Stimulated activated CD4-positive, alpha-beta T cell treated with anti-CD3 and anti-CD28 coated beads, TNF-alpha, amount 100 ng/mL, for 24 hours (primary cell): ENCODE measurements at places on chromosomes 3 and 15.

DNA sequence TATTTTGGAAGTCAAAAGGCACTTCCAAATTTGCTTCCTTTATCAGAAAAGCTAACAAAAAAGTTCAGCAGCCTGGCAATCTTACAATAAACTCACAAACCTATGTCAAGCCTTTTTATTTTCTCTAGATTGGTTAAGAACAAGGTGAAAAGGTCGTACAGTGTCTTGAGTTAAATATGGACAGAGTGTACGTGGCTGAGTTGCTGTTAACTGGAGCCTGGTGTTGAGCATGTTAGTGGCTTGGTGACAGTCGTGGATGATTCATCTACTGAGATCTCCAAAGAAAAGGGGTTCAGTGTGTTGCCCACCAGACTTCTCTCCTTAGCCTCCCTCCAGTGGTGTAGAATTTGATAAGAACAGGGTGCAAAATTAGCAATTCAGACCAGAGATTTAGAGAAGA, 89.7 kb downstream of the SSR3 start:
- no peak for DNase-seq

DNA sequence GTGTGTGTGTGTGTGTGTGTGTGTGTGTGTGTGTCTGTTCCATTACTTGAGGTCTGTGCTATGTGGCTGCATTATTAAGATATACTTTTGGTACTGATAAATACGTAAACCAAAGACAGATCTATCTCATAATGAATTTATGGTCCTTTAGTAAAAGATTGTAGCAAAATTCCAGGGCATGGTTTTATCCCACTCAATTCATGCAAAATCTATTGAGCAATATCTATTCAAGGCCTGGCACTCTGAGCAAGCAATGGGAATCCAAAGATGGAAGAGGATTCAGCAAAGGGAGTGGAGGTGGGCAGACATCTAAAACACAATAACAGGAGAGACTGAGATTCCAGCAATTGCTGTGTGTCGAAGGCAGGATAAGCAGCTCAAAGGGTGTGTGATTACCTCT, 86.8 kb downstream of the RFTN1 start:
- DNase-seq: no peak

GRCh38 chr15:96334705-96335410, 4.4 kb downstream of the NR2F2 start:
- no peak for DNase-seq

- no peak for DNase-seq
Observed at GRCh38 chr15:73518876-73519733, 76.1 kb downstream of the REC114 start.

DNA sequence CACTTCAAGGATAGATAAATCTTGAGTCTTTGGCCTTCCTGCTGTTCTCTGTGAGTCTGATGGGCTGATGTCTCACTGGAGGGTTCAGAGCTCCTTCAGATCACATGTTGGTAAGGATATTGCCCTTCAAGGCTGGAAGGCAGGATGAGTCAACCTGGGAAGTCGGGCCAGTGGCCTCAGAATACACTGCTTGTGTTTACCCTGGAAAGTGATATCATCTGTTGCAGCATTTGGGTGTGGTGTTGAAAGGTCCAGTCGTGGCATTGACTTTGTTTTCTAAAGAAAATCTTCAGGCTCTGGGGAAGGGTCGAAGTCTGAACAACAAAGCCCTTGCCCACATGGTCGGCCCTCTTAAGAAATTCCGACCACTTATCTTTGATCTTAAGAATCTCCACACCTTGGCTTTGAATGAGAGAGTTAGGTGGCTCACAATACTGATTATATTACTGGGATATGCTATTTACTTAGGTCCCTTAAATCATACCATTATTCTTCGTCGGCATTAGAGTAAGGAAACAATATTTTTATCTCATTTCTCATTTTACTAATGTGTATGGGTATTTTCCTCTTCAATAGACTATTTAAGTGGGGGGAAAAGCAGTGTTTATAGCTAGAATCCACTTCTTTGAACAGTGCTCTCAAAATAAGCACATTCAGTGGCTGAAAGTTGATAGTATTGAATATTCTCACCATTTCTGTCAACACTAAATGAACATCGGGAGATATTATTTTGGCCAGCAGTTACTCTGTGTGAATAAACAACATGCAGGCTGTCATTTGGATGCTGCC, 303.9 kb upstream of the RASGRP1 start:
- DNase-seq: no peak

- DNase-seq: no peak
Observed at GRCh38 chr3:3145831-3146230, 19.1 kb downstream of the TRNT1 start.

GRCh38 chr15:88913850-88914169, 631 bp upstream of the MFGE8 start:
- DNase-seq: no peak

- DNase-seq: no peak
Observed at GRCh38 chr3:46193436-46193835, 14.7 kb downstream of the CCR1 start.

DNA sequence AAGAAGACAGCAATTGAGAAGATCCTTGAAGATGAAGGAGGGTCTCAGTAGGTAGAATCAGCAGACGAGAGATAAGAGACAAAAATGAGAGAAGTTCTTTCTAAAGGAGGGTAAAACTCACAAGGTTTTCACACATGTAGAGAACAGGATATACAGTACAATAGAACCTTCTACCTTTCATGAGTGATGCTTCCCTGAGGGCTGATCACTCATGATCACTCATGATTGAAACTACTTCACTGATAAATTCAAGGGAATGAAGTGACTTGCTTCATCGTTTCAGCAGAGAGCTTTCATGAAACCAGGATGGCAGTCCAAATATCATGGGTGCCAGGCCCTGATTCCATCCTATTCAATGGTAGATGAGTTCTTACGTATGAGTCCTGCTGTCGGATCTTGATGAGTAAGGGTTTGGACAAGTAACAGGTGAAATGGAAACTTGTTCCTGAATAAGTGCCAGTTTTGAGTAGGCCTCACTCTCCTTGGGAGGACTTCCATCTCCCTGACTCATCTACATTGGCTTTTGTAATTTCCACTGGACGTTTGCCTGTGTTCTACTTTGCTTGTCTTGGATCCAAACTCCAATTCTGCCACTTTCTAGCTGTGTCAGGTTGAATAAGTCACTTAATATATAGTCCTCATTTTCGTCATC, 9.6 kb upstream of the CLDN16 start:
- DNase-seq: no peak

DNA sequence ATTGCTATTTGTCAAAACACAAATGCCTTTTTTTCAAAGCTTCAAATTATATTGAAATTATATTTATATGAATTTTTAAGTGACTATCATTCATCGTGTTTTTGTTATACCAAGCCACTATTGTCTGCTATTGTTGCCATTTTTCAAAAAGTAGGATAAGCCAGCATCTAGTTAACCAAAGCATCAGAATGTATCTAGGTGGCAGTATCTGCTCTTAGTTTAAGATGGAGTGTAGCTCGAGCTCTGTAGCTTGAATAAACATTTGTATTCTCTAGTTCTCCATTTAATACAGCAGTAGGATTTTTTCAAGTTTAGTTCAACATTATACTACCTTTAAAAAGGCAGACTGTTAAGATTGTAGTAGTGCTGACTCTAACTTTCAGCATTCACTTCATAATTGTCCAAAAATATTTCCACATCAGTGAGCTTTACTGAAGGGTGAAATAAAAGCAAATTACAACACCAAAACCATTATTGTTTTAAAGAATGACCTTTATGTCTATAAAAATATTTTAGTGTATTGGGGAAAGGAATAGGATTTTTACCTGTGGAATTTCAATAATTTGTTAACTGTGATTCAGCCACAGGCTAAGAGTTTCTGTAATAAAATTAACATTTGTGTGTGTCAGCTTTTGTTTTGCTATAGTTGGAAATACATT, 19.6 kb upstream of the C15orf61 start:
- no peak for DNase-seq

GRCh38 chr15:98547741-98548138, 100.6 kb upstream of the IGF1R start:
- peak; percentile 7 for DNase-seq

DNA sequence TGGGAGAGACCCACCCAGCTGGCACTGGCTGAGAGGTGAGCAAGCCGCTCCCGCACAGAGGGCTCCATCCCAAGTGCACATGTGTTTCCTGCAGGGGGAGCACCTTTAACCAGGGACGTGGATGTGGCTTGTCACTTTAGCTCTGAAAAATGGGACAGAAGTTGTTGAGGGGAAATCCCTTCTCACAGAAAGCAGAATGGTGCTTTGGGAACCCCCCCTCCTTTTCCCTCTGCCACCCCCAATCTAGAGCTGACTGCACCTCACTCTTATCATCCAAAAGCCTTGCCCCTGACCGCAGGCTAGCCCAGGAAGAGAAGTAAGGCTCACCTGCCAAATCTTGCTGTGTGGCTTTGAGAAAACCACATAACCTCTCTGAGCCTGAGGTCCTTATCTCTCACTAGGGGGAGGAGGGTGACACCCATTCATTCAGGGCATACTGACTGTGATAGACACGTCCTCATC, 77.9 kb downstream of the RPN1 start:
- DNase-seq: no peak

DNA sequence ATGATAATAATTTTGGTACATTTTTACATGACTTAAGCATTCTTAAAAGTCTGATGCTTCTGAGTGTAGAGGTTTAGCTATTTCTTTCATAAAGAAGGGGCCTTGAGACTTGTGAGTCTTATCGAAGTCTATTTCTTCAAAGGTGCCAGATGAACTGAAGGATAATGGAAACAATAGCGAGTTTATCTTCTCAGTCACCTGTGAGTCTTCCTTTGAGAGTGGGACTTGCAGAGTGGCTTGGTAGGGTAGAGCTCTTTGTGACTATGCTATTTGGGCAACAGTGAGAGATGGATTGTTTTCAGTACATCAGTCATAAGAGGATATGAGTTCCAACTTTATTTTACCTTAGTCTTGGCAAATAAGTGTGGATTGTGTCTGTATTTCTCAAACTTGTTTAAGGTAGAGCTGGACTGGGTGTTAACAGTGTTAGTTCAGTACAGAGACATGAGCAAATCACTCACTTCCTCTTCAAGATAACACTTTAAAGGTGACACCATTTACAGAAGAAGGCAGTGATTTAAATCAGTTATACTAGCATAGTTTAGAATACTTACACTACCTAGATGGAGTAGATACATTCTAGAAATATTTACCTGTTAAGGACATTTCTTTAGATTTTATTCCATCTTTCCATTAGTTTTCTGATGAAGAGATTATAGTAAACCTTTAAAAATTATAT, 3.2 kb downstream of the AKAP13 start:
- no peak for DNase-seq

- DNase-seq: no peak
Observed at GRCh38 chr15:70703096-70703878, 60.1 kb downstream of the UACA start.

DNA sequence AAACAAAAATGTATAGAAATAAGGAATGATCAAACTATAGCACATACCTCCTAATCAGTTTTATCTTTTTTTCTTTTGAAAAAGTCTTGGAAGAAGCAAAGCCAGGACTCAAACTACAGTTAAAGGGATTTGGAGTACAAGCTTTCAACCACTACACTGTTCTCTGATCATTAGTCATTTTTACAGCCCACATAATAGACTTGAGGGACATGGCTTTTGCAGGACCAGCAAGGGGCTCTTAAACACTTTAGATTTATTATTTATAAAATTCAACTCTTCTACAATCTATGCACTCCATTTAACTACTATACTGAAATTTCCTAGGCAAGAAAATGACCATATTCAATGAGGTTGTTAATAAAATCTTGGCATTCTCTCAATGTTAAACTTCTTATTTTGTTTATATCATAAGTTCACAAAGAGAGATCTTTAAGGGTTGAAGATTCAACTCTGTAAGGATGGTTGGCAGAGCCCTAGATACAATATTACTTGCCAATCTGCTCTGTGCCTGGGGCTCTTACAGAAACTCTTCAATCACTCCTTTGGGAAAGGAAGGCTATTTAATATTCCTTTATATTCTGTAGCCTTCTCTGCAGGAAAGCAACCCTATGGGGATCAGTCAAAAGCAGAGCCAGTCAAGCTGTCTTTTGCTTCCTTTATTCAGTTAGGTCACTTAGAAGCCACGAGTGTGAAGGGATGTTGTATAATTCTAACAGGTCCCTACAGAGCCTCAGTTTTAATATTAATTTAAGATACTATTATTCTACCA, 557.7 kb upstream of the SGO1 start:
- no peak for DNase-seq

- DNase-seq: no peak
Observed at GRCh38 chr15:72184165-72184811, 13.3 kb downstream of the GRAMD2A start.

DNA sequence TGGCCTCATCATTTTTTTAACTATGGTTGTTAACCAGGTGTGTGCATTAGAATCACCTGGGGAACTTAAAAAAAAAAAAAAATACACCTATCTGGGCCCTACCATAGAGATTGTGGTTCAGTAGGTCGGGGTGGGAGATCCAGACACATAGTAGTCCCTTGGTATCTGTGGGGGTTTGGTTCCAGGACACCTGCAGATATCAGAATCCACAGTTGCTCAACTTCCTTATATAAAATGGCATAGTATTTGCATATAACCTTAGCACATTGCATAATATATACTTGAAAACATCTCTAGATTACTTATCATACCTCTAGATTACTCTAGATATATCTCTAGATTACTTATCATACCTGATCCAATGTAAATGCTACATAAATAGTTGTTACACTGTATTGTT, 5.0 kb downstream of the IQGAP1 start:
- DNase-seq: no peak

- DNase-seq: peak; percentile 8
Observed at GRCh38 chr15:60255390-60255789, 142.4 kb downstream of the ANXA2 start.

DNA sequence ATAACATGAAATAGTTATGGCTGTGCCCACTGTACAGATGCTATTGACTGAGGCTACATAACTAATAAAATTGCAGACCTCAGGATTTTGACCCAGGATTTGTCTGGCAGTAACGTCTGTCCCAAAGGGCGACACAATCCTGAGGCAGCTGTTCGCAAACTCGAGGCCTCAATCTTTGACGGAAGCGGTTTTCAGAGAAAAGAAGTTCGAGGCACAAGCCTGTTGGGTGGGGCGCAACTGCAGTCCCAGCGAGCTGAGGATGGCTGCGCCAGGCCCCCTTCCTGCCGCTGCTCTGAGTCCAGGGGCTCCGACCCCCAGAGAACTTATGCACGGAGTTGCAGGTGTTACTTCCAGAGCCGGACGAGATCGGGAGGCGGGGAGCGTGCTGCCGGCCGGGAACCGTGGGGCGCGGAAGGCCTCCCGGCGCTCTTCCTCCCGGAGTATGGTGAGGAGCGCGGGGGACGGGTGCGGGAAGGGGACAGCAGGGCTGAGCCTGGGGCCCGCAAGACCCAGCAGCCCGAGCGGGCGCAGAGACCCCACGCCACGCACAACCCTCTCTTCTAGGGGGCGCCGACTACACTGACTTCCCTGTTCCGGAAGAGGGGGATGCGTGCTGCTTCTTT, at the start of gene PARP15:
TSS of gene PARP15 (plus strand) at position 242 of the 623 bp plus-strand sequence. CDS start at position 260, 18 bp downstream.
- DNase-seq: peak; percentile 24

DNA sequence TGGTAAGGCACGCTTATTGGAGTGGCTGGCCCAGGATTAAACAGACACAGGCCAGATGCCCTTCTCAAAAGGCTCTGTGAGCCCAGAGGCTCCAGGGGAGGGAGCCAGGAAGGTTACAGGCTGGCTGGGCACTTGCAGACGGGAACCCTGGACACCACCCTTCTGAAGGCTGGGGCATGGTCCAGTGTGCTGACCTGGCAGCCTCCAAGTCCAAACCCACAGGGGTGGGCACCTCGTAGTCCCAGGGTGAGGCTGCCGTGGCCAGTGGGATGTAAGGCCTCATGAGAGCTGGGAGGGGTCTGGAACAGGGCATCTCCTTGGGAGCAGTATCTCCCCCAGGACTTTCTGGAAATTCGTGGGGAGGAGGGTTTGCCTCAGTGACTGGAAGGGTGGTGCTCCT, 19.6 kb downstream of the EFCC1 start:
- DNase-seq: no peak
